Activated naive CD4-positive, alpha-beta T cell treated with anti-CD3 and anti-CD28 coated beads, Interleukin-2, amount 50 U/mL, for 16 hours (primary cell): ENCODE measurements at places on chromosomes 16 and 17.
A peak's percentile ranks its signal among the peaks of the same experiment; 100 is the strongest.

GRCh38 chr16:15857724-15858560 lies 1.1 kb upstream of the MYH11 start:
- no peak for DNase-seq

DNA sequence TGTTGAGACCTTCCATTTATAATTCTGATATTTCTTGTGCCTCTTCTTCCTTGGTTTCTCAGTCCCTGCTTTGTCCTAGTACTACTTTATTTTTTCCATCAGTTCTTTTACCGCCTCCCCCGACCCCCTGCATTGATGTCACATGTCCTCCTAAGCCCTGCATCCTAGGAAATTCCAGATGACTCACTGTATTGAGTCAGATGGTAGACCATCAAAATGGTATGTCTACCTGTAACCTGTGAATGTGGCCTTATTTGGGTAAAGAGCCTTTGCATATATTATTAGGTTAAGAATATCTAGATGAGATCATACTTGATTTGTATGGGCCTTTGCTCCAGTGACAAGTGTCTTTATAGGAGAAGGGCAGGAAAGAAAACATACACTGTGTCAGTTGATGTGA lies 515.3 kb upstream of the CA10 start:
- DNase-seq = no peak

DNA sequence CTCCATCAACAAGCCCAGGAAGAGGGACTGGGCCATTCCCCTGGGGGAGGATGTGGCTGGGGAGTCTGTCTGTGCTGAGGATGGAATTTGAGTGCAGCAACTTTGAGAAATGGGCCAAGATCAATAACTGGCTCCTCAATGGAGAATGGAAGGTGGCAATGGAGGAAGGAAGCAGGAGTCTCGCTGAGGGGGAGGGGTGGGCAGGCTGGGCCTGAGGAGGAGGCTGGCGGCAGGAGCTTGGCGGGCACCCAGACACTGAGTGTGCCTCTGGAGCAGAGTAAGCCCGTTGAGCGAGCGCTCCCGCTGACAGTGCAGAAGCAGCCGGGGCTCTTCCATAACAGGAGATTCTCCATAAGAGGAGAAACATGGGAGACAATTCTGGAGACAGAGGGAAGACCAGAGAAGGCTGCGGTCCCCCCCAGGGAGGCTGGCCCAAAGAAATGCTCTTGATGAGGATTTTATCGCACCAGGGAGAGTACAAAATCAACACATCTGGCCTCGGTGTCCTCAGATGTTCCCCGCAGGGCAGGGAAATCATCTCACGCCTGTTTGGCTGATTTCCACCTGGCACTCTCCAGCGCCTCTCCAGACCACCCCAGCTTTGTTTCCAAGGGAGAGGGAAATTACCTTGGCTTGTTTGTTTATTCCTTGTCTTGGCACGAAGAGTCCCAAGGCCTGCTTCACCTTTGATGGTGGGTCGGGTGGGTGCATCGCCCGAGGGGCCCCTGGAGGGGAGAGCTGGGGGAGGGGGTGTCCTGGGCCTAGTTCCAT lies 2.8 kb upstream of the MMP15 start:
- DNase-seq = no peak

GRCh38 chr16:72066747-72067146 lies 3.7 kb downstream of the HPR start:
- no peak for DNase-seq

DNA sequence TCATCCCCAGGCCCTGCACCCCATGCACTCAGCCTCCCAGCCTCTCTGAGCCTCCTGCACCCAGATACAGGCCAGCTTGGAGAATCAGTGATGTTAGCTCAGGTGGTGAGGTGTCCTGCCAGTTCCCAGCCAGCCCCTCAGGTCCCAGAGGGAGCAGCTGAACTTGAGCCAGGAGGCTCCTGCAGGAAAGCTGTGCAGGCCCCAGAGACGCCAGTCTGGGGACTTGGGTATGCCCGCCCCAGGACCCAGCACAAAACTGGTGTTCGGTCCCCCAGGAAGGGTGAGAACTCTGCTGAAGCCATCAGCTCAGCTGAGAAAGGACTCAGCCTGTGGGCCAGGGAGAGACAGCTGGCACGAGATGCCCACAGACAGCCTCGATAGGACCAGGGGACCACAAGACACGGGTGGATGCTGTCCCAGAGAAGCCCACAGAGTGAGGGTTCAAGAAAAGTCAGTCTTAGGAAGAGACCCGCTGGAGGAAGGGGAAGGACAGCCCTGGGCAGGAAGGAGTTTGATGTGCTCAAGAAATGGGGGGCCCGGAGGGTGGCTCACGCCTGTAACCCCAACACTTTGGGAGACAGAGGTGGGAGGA lies 11.0 kb downstream of the ENDOV start:
- no peak for DNase-seq

- no peak for DNase-seq
Observed at GRCh38 chr17:4511199-4511932, 12.7 kb downstream of the SPNS2 start.

GRCh38 chr16:1026784-1027500 lies 45.4 kb downstream of the SOX8 start:
- DNase-seq = no peak

DNA sequence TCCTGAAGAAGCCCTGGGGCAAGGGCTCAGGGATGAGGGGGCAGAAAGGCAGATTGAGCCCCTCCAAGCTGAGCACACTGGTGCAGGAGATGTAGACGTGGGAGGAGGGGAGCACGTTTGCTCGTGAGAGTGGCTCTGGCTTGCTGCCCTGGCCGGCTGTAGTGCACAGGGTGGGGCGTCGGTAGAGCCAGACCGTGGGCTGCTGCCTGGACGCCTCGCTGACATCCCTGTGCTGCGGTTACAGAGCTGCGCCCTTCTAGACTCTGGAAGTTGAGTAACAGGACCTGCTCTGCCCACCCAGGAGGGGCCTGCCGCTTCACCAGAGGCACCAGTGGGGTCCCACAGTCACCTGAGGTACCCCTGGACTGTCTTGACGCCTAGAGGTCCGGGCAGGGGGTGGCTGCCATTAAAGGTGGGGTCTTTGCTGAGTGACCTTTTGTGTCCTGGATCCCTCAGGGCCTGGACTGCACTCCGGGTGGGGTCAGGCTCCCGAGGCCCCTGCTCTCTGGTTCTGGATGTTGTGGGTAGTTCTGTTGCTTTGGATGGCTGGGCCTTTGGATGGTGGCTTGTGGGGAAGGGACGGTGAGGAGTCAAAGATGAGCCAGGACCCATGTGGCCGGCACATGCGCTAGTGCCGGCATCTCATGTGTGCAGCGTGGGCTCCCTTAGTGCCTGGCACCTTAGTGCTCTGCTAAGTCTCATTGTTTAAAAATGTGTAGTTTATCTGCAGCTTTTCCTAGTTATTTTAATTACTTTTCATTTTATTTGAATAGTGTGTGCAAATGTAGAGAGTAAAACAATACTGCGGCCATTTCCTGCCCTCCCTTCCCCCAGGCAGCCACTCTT lies 41.7 kb downstream of the PGS1 start:
- no peak for DNase-seq

- DNase-seq = peak; percentile 25
Observed at GRCh38 chr17:59361386-59361785, 29.9 kb downstream of the YPEL2 start.

DNA sequence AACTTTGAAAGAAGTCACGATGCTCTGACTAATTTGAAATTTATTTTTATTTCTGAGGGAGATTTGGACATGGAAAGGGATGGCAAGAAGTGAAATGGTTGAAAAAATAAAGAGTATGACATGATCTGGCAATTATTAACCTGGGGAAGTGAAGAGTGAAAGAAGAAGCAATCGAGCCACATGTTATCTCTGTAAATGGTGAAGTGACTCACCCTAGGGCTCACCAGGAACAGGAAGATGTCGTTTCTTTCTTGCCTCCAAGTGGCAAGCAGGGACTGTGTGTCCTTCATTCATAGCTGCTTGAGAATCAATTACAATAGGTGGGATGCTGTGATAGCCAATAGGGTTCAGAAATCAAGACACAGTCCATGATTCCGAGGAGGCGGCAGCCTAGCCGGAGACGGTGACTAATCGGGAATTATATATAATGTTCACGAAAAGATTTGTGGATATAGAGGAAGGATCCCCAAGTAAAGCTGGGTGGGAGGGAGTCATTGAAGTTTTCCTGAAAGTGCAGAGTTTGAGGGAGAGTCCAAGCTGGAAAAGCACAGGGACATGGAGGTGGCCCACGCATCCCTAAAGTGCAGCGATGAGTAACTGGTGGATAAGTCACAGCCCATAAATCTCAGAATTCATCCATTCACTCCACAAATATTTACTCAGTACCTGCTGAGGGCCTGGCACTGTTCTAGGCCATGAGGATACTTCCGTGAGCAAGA lies 18.2 kb upstream of the KRT20 start:
- no peak for DNase-seq

DNA sequence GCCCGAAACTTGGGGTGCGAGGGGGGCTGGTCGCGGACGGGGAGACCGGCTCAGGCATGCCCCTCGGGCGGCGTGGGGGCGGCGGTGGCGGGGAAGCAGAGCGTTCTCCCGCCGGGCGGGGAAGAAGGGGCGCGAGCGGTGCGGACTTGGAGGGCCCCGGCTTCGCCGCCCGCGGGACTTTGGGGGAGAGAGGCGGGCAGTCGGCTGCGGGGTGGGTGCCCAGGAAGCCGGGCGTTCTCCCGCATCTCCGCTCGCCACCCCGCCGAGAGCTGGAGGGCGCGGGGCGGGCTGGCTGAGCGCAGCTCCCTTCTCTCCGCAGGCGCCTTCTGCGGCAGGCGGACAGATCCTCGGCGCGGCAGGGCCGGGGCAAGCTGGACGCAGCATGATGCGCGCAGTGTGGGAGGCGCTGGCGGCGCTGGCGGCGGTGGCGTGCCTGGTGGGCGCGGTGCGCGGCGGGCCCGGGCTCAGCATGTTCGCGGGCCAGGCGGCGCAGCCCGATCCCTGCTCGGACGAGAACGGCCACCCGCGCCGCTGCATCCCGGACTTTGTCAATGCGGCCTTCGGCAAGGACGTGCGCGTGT lies 772 bp downstream of the NTN1 start:
- peak; percentile 22 for DNase-seq

DNA sequence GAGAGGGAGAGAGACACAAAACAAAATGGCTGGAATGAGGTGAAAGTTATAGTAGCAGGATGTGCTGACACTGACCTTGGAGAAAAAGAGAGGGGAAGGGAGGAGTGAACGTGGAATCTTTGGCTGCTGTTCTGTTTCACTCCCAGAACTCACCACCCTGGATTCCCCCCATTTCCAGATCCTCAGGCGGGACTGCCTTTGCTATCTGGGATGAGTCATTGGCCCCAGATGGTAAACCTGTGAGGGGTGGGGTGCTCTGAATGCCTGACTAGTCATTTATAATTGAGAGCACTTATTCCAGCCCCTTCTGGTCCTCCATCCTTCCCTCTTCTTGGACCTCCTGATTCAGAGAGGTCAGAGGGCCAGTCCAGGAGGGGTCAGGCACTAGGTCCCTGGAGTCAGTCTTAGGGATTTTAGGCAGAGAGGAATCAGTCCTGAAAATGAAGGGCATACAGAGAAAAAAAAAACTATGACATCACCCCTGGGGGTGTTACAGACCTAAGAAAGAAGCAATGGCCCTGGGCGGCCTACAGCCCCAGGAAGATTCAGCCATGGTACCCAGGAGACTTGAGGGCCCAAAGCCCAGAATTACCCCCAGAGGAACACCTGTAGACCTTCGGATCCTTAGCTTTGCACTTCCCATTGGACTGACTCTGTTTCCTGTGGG lies 2.2 kb upstream of the ZG16 start:
- no peak for DNase-seq

DNA sequence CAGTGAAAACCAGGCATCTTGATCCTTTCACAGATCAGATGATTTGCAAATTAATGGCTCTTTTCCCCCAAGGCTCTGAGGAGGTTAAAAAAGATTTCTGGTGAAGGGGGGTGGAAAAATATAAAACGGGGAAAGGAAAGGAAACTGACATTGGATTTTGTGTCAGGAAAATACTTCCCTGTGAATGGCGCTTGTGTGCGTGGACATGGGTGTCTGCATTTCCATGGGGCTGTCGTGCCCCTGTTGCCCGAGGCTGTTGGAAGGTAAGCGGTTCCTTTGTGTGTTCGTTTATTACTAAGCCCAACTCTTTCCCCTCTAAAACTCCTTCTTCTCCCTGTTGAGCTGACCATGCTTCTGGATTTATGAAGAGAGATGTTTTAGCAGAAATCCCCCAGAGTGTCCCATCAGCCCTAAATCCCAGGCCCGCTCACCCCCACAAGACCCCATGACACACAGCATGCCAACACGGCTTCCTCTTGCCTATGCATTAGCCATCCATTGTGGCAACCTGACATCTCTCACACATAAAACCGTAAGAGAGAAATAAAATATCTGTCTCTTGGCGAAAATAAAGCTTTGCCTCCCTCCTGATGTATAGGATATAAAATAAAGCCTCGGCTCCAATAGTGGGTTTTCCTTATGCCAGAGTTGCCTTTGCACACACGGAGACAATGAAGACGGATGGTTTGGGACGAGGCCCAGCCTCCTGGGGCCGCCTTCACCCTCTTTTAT lies 7.3 kb upstream of the LHX1 start:
- no peak for DNase-seq

DNA sequence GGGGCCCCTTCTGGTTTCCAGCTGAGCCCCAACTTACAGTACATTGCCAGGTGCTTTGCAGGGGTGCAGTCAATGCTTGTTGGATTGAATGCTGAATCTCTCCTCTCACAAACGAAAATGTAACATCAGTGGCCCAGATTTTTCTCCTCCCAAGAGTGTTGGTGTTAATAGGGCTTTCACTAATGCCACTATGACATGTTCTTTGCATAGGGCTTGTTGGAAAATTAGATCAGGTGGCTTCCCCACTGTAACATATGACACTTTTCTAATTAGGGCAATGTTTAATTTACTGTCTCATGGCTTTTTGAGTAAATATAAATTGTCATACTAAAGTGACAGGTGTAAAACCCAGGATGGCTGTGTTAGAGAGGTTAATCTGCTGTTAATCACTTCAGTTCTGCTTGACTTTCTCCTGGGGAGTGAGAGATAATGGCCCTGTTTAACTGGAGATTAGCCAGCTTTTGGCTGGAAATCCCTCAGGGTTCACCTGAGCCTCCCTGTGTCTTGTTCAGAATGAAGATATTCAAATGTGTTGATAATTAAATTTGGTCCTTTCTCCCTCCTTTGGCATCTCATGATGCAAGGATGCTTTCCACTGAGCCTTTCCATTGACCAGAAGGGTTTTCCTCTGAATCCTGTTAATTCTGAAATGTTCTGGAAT lies 502.3 kb downstream of the RBFOX1 start:
- no peak for DNase-seq

DNA sequence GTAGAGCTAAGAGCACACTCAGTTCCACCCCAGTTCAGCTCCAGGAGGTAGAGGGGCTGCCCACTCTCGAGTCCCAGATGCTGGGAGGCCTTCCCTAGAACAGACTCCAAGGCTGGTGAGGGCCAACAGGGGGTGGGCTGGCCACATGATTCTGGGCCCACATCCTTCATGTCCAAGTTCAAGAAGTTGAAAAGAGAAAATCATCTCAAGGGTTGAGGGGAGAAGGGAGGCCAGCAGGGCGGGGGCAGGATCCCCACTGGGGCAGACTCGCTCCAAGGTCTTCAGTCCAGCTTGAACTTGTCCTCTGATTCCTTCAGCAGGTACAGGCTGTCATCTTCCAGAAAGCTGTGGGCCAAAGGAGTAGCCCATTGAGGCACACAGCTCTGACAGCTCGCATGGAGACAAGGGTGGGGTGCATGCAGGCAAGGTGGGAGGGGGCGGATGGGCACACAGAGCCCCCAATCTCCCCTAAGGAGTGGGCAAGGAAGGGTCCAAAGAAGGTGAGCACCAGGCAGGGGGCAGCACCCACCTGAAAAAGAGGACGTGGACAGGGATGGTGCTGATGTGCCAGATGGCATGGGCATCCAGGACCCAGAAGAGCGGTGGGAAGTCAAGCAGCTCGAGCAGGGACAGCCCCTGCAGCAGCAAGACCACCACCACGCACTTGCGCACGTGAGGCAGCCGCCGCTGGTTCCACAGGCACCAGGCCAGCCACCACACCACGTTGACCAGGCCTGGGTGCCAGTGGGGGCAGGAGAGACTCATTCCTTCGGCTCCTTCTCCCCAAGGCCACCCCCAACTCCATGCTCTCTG lies 4.5 kb downstream of the PNMT start:
- no peak for DNase-seq
